HT1080 (cell line): ENCODE measurements at places on chromosomes 7 and 10. TPM values are rescaled to one million over a fixed set of nuclear protein-coding genes. Genes with fewer than 3 reads are reported as not detected.

SFTPA2 gene
- not detected in 2 replicates for total RNA-seq

WDR86 gene
- not detected in 2 replicates for total RNA-seq

DNA sequence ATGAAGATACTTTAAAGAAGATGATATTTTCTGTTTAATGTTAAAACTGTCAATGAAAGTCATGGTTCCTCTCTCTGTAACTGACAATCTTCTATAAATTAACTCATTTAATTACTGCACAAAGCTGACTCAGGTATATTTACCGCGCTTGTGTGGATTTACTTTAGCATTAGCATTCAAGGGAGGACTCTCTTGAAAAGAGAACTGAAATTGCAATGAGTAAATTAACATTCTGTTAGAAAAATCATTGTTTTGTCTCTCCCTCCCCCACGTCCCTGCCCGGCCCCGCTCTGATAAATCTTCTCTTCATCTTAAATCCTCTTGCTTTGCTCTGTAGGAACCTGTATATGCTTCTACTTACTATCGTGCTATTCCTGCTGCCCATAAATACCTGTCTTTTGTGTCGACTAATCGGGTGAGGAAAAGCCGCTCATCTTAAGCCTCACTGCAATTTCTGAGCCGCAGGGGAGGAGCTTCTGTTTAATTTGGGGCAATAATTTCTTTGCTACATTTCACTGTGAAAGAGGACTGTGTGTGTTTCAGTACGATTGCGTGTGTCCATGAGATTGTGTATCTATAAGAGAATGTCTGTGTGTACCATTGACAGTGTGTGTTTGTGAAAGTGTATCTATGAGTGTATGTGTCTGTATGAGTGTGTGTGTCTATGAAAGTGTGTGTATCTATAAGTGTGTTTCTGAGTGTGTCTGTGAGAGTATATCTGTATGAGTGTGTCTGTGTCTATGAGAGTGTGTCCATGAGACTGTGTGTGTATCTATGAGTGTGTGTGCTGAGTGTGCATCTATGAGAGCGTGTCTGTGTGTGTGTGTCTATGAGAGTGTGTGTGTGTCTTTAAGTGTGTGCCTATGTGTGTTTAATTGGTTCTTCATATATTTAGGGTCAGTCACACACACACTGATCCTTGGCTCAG lies 46.5 kb upstream of the LYZL2 start:
- no peak for DNase-seq

DNA sequence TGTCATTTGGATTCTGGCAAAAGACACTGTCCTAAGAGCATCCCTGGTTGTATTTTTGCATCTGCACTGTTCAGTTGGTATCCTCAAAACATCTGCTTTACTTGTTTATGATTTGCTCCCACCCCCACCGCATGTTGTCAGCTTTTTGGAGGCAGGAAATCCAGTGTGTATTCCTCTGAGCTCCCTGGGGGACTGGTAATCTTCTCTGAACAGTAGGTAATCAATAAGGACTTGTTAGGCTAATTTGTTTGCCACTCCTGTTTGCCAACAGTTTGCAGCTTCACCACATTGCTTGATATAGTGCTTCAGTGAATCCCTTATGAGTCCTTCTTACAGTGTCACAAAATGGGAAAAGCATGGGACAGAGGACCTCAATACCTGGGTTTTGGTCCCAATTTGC lies 49.1 kb downstream of the FEZF1 start:
- no peak for DNase-seq

- peak; percentile 66 for DNase-seq
Observed at GRCh38 chr7:42107484-42108240, 129.3 kb downstream of the GLI3 start.

- no peak for DNase-seq
Observed at GRCh38 chr10:84416245-84416555, 87.8 kb downstream of the CCSER2 start.

- DNase-seq = no peak
Observed at GRCh38 chr10:16439295-16439694, 2.5 kb downstream of the PTER start.
